AG10803 (cell line): ENCODE measurements at places on chromosomes 1 and 21.

DNA sequence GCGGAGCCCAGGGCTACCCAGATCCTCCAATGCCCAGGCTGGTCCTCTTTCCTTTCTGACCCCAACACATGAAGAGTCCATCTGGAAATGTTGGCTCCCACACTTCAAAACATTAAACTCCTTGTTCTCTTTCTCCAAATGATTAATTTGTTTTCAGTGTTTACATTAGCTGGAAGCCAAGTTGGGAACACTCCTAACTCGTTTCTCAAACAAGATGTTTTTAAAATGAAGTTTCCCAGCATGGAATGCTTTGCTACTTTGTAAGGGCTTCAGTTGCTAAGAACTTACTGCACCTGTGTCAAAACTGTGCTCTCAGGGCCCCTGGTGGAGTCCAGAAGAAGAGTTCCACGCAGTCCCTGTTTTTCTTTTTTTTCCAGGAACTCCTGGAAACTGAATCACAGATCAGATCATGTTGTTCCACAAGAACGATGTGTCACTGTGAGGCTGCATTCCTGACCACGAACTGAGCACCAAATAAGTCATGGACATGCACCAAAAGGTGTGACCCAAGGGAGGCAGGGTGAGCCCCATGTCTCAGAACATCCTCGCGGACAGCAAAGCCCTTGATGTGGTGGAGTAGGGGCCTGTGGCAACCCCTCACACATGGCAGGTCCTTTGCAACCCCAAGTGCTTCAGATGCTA lies 257.3 kb downstream of the KCNJ6 start:
- peak; percentile 82 for DNase-seq

GRCh38 chr1:29703596-29704370 lies 467.5 kb downstream of the PTPRU start:
- DNase-seq, result peak; percentile 59

DNA sequence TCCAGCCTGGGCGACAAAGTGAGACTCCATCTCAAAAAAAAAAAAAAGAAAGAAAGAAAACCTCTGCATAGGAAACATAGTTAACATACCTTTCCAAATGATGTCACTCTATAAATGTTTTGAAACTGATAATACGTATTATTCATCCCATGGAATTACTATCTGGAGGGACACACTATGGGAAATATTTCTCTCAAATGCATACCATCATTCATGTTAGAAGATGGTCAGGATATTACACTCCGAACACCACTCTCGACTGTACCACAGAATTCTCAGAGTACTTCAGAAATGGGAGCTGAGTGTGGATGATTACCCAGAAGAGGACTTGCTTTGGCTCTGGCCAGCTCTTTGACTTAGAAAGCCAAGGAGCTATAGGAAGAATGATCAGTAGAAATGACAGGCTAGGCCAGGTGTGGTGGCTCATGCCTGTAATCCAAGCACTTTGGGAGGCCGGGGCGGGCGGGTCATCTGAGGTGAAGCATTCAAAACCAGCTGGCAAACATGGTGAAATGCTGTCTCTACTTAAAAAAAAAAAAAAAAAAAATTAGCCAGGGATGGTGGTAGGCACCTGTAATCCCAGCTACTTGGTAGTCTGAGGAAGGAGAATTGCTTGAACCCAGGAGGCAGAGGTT lies 5.2 kb upstream of the LIN28A start:
- DNase-seq, result no peak

DNA sequence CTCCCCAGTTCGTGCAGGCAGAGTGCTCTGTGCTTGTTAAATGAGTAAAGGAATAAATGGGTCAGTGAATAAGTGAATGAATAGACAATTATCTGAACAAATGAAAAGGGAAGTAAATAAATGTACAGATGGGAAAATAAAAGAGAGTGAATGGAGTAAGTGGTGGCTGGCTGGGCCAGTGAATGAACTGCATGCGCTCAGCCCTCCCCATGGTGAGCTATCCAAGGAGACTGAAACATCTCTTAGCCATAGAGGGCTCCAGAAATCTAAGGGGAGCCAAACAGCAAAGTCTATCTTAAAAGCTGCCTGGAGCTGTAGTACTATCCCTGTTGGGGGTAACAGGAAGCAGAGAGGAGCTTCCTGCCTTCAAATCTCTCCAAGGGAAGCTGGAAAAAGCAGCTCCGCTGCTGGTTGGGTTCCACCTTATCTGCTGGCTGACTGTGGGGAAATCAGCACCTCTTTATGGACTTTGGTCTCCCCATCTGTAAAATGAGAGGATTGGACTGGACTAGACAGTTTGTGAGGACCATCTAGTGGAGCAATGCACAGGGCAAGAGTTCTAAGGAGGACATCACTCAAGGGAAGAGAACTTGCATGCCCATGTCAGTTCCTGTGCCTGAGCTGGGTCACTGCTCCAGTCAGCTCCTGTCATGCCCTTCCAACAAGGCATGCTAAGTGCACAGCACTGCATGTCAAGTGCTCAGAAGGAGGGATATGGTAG lies 77.9 kb downstream of the TRABD2B start:
- DNase-seq, result no peak

- no peak for DNase-seq
Observed at GRCh38 chr1:169896013-169896412, 2.3 kb upstream of the SCYL3 start.

DNA sequence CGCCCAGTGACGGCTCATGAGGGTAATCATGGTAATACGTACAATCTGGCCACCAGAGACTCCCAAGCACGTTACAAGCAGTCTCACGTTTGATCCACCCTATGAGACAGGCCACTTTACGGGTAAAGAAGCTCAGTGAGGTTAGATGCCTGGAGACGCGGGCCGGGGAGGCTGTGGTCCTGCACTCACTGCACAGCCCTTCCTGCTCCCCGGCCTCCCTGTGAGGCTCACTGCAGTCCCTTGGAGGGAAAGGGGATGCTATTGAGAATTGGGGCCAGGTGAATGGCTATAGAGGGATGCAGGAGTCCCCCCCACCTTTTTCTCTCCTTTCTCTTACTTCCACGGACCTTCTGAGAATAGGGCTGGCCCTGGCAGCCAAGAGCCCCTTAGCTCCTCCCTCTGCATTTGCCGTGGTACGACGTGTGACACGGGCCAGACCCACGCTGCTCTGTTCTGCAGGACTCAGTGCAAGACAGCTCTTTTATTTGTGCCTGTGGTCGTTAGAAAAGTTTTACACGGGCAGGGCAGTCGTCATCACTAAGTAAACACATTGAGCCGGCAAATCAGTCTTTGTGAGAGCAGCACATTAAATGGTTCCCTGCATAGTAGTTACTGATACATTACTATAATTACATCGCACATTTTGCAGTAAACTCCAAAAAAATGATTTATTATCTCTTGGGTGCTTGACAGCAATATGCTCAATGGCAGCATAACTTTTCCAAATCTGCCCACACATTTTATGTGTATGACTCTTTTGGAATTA lies 18.8 kb downstream of the KIF26B start:
- DNase-seq, result no peak

DNA sequence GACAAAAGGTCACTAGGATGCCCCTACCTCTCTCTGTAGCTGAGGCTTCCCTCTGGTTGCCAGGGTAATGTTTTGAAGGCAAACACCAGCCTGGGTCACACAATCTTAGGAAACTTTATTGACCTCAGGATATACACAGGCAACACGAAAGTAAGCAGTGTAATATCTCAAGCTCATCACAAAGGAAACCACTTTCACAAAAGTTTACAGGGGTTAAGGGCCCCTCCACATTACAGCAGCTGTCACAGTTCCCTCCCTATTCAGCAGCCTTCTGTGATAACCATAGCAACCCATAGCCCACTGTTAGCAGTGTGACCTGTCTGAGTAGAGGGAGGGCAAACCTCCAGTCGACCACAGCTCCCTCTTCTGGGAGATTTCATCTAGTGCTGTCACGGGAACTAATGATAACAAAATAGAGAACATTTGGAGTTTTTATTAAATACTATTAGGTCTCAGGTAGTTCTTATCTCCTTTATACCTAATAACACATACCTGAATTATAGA lies 149.8 kb downstream of the PTPRC start:
- DNase-seq, result no peak

DNA sequence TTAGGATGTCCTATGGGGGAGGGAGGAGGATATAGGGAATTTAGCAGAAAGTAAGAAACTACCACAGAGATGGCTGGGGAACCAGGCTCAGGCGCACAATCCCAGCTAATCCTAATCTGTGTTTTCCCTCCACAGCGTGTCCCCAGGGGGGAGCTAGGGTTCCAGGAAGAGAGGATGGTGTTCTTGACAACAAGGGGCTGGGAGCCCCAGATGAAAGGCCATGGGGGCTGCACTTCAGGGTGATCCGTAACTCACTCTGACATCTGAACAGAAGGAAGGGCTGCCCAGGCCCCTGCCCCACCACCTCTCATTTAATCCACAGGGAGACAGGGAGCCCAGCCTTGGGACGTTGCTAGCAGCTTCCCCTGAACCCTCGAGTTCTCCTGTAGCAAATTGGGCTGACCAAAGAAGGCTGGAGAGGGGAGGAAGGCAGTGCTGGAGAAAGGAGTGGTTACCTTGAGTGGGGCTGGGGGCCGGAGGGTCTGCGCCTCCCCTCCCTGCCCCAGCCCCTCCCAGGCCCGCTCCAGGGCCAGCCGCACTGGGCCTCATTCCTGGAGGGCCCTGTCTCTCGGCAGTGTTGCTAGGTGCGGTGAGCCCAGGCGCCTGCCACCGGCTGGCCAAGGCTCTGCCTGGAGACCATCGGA lies 131.7 kb downstream of the TMEM53 start:
- no peak for DNase-seq

- peak; percentile 38 for DNase-seq
Observed at GRCh38 chr1:62726011-62726442, 37.8 kb upstream of the DOCK7 start.

- no peak for DNase-seq
Observed at GRCh38 chr1:102628109-102628613, 480.2 kb downstream of the COL11A1 start.

- peak; percentile 40 for DNase-seq
Observed at GRCh38 chr1:12097321-12097720, 34.2 kb downstream of the TNFRSF8 start.

DNA sequence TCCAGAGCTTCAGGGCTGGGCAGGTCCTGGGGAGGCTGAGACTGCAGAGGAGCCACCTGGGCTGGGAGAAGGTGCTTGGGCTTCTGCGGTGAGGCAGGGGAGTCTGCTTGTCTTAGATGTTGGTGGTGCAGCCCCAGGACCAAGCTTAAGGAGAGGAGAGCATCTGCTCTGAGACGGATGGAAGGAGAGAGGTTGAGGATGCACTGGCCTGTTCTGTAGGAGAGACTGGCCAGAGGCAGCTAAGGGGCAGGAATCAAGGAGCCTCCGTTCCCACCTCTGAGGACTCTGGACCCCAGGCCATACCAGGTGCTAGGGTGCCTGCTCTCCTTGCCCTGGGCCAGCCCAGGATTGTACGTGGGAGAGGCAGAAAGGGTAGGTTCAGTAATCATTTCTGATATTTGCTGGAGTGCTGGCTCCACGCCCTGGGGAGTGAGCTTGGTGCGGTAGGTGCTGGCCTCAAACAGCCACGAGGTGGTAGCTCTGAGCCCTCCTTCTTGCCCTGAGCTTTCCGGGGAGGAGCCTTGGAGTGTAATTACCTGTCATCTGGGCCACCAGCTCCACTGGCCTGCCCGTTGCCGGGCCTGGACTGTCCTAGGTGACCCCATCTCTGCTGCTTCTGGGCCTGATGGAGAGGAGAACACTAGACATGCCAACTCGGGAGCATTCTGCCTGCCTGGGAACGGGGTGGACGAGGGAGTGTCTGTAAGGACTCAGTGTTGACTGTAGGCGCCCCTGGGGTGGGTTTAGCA lies 9.3 kb downstream of the MYBPH start:
- DNase-seq, result no peak

GRCh38 chr1:231964961-231965360 lies 338.4 kb downstream of the DISC1 start:
- no peak for DNase-seq

GRCh38 chr1:182061594-182061993 lies at the start of gene ZNF648:
Gene ZNF648 (minus strand): TSS chr1:182061712. CDS start chr1:182058010, 3,702 bp downstream.
- DNase-seq, result no peak

DNA sequence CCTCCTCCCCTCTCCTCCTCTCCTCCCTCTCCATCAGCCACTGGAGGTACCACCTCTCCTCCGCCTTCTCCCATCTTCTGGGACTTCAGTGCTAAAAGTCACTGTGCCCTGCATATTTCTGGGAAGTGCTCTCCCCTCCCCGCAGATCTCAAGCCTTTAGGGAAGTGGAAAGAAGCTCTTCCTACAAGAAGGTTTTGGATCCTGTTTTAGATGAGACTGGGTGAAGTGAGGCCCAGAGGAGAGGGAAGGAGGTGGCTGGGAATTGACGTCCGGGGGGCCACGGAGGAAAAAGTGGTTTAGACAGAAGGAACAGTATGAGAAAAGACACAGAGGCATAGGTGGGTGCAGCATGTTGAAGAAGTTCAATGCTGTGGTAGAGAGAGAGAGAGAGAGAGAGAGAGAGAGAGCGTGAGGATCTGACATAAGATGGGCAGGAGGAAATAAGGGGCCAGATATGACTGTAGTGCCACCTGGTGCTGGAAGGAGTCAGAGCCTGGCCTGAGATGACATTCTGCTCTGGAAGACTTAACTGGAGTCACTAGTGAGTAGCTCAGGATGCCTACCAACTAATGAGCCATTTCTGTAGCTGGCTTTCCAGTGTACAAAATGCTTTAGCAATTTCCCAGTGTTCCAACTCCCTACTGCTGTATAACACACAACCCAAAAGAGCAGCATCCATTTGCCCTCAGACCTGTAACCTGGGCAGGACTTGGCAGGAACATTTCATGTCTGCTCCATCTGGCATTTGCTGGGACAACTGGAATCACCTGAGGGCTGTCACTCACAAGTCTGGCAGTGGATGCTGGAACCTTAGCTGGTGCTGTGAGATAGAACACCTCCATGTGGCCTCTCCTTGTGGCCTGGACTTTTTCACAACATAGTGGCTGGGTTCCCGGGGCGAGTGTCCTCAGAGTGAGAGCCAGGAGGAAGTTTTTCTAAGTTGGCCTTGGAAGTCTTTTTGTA lies 16.6 kb upstream of the ZSCAN20 start:
- DNase-seq, result peak; percentile 89

GRCh38 chr1:58576325-58576726 lies 726 bp downstream of the TACSTD2 start:
- no peak for DNase-seq

GRCh38 chr1:212189352-212189738 lies 95.9 kb upstream of the PPP2R5A start:
- DNase-seq, result no peak

DNA sequence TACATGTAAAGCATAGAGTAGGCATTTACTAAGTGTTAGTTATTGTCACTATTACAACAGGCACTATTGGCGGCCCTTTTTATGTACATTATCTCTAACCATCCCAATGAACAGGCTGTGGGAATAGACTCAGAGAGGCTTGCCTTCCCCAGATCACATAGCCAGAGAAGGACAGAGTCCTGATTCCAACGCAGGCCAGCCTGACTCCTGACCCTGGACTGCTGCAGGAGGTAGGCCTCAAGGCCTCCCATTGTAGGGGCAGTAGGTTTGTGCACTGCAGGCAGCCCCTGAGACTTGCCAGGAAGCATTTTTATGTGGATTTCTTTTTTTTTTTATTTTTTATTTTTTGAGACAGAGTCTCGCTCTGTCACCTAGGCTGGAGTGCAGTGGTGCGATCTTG lies 6.4 kb upstream of the GFI1 start:
- DNase-seq, result no peak

- no peak for DNase-seq
Observed at GRCh38 chr1:185921636-185922035, 187.4 kb downstream of the HMCN1 start.

- no peak for DNase-seq
Observed at GRCh38 chr1:101407505-101408211, 170.8 kb downstream of the S1PR1 start.
